ENCODE measurements at places on chromosomes 12 and 14. TPM values are rescaled to one million over a fixed set of nuclear protein-coding genes. Genes with fewer than 3 reads are reported as not detected.

- no peak for DNase-seq
Observed at GRCh38 chr14:22315336-22315735, 273.7 kb downstream of the DAD1 start.

GRCh38 chr14:92932448-92933395 lies 9.8 kb downstream of the CHGA start:
- DNase-seq = no peak

GRCh38 chr14:98181241-98181640 lies 1090.8 kb downstream of the BCL11B start:
- DNase-seq = no peak

DNA sequence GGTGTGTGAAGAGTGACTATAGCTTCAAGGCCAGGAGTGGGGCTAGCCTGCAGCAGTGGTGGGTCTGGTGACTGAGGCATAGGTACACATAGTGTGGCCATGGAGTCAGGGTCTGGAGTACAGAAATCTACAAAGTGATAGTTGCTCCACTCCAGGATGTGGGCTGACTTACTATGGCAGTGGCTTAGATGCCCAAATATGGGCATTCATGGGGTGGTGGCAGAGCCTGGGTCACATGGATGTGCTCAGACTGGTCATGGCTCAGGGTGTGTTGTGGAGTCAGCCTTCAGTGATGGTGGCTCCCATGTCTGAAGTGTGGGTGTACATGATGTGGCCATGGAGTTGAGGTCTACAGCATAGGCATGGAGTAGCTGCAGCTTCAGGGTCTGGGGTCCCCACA lies 27.3 kb downstream of the CLEC6A start:
- no peak for DNase-seq

- no peak for DNase-seq
Observed at GRCh38 chr12:81957631-81958030, 198.5 kb upstream of the PPFIA2 start.

PTPRQ gene
- 85.7 TPM for total RNA-seq

AMHR2 gene
- total RNA-seq = not detected

REM2 gene
- not detected for total RNA-seq

LRRIQ1 gene
- 30.8 TPM for total RNA-seq

- no peak for DNase-seq
Observed at GRCh38 chr12:47269916-47270315, 190.2 kb upstream of the AMIGO2 start.

NKX2-1 gene
- 2.9 TPM for total RNA-seq

JAG2 gene
- 7.0 TPM for total RNA-seq

INHBC gene
- not detected for total RNA-seq

- no peak for DNase-seq
Observed at GRCh38 chr12:108400056-108400455, 60.9 kb upstream of the CMKLR1 start.

DNA sequence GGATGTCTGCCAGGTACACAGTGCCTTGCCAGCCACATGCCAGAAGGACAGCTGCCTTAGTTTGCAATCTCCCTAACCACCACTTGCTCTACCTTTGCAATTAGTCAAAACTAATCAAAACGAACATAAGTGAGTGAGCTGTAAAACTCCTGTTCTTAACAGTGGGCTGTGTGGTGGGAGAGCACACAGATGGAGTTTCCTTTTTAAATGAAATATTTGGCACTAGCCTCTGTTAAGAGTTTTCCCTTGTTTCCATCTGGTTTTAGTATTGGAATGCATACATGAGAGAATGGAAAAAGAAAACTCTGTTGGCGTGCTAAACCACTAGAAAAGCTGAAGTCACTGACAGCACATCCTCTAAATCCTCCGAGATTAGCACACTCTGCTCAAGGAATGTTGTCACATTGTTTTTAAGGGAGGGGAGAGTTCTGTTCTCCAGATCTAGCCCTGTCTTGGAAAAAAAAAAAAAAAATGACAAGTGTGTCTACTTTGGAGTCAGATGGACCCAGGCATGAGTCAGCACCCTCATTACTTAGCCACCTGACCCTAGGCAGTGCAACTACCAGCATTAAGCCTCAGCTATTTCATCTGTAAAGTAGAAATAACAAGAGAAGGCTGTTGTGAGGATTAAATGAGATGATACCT lies 83.9 kb downstream of the STXBP6 start:
- DNase-seq = peak; percentile 92

GRCh38 chr12:40378691-40379090 lies 153.9 kb downstream of the LRRK2 start:
- no peak for DNase-seq

ABCC9 gene
- total RNA-seq = 37.1 TPM

GRCh38 chr12:51421266-51421884 lies 3.3 kb upstream of the SLC4A8 start:
- DNase-seq = peak; percentile 82

NCOR2 gene
- 129 TPM for total RNA-seq

KRT81 gene
- total RNA-seq = 2.9 TPM

DNA sequence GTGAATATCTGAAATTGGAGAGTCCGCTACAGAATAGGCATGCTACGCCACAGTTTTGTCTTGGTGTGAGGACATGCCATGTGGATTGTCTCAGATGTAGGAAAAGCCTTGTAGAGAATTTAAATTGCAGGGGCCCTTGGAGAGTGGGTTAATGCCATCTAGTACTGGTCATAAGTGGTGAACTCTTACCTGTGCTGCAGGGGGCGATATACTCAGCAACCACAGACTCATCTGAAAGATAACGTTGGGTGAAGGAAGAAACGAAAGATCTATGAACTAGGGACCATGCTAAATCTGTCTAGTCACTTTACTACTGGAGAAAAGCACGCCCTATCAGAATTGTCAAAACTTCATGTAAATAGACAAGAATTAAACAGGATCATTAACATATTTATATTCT lies 33.7 kb upstream of the A2M start:
- no peak for DNase-seq

PROX2 gene
- total RNA-seq = 0.72 TPM

COCH gene
- total RNA-seq = 10.4 TPM

KRT85 gene
- not detected for total RNA-seq

DNA sequence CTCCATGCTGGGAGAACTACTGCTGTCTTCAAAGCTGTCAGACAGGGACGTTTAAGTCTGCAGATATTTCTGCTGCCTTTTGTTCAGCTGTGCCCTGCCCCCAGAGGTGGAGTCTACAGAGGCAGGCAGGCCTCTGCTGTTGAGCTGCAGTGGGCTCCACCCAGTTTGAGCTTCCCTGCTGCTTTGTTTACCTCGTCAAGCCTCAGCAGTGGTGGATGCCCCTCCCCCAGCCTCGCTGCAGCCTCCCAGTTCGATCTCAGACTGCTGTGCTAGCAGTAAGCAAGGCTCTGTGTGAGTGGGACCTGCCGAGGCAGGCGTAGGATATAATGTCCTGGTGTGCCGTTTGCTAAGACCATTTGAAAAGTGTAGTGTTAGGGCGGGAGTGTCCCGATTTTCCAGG lies 31.4 kb upstream of the RFX4 start:
- DNase-seq = no peak

TTC9 gene
- total RNA-seq = 0.96 TPM

DNA sequence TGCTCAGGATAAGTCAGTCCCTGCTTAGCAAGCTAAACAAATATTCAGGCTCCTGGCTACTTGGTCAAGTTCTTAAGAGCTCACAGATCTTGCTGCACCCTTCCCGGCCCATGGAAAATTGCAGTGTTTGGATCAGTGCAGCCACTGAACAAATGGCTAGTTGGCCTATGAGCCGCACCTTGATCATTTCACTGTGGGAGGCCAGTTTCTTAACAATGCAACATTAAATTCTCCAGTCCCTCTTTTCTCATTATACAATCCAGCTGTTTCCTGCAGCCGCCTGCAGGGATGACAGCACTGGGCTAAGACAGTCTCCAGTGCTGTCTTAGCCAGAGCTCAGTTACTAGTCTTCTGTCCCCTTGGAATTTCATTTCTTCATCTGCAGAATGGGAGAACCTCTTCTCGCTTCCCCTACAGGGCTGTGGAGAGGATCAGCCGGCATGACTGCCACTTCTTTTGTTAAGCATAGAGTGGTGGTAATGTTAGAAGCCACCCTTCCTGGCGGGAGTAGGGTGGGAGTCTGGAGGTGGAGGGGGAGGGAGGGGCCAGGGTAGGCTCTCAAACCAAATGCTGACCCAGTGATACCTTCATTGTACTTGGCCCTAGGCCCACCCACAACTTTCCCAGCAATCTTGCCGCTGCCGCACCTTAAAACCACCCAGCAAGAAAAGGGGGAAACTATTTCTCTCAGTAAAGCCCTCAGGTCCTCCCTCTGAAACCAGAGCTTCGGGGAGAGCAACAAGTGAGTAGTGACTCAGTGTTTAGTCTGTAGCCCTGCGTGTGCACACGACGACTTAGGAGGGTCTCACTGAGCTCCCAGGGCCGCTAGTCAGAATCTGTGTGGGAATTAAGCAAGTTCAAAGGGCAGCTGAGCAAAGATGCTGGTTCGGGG lies 145.7 kb downstream of the NUAK1 start:
- no peak for DNase-seq

DNA sequence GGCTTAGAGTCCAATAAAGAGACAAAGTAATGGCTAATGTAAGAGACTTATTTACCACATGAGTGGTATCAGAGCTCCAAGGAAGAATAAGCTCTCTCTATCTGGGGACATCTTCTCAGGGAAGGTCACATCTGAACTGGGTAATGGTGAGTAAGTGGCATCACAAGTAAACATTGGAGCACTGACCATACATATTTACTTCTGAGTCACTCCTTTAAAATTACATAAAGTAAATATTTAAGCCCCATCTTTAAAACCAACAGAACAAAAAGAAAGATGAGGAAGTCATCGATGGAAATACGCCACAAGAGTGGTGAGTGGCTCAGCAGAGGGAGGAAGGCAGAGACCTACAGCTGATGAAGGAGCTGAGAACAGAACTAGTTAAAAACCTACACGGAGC lies 159.9 kb downstream of the DUSP6 start:
- no peak for DNase-seq

DNA sequence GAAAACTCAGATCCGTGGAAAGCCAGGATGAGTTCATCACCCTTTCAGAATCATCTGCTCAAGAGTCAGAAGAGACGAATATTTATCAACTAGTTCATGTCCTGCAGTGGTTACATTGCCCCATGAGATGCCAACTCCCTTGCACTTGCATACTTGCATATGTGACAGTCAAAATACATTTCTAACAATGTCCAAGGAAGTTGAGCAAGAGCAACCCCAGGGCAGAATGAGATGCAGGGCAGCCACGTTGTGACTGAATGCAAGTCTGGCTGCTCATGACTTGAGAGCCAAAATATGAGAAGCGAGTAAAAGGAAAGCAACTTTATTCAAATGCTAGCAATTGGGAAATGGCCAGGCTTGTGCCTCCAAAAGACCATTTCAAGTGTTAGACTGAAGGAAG lies 23.6 kb upstream of the UTP20 start:
- DNase-seq = no peak

DNA sequence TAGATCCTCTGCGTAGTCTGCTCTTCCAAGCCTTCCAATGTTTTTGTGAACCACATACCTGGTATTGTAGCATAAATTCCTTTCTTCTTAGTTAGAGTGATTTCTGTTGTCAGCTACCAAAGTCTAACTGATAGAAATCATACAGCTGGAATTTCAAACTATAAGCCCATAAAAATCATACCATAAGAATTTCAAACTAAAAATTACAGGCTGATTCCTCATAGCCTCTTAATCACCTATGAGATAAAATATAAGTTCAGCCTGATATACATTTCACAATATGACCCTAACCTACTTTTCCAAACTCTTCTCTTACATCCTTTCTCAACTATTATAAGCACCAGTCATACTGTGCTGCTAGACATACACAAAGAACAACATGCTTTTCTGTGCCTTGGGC lies 64.8 kb downstream of the PTHLH start:
- DNase-seq = peak; percentile 35

DNA sequence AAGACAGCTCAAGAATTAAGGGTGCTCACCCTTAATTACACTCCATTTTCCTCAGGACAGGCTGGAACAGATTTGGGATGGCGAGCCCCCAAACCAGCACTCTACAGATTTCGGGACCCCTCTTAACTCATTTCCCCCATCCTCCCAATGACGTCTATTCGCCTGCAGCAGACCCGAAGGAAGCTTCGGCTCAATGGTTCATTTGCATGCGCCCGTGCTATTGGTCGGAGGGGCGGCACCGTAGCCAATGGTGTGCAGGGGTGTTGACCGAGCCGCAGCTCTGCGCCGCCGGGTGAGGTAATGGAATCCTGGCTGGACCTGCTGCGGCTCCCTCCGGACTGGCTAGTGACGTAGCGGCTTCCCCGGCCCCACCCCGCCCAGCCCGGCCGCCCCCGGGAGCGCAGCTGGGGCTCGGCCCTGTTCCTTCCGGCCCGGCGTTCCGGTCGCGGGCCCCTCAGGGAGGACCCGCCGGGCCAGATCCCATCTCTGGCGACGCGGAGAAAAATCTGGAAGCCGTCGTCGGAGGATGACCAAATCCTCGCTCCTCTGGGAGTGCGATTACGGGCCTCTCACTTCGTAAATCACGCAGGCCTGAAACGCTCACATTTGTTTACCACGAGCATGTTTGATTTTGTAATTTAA lies 18.3 kb upstream of the NR4A1 start:
- peak; percentile 98 for DNase-seq

DNA sequence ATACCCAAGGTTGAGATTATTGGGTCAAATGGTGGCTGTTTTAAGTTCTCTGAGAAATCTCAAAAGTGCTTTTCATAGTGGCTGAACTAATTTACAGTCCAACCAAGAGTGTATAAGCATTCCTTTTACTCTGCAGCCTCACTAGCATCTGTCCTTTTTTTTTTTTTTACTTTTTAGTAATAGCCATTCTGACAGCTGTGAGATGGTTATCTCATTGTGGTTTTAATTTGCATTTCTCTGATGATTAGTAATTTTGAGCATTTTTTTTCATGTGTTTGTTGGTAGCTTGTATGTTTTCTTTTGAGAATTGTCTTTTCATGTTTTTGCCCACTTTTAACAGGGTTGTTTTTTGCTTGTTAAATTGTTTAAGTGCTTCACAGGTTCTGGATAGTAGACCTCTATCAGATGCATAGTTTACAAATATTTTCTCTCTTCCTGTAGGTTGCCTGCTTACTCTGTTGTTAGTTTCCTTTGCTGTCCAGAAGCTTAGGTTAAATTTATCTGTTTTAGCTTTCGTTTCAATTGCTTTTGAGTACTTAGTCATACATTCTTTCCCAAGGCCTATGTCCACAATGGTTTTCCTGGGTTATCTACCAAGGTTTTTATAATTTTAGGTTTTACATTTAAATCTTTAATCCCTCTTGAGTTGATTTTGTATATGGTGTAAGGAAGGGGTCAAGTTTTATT lies 881.3 kb upstream of the SEL1L start:
- DNase-seq = no peak

OR11H7 gene
- total RNA-seq = not detected

COX8C gene
- not detected for total RNA-seq

DNA sequence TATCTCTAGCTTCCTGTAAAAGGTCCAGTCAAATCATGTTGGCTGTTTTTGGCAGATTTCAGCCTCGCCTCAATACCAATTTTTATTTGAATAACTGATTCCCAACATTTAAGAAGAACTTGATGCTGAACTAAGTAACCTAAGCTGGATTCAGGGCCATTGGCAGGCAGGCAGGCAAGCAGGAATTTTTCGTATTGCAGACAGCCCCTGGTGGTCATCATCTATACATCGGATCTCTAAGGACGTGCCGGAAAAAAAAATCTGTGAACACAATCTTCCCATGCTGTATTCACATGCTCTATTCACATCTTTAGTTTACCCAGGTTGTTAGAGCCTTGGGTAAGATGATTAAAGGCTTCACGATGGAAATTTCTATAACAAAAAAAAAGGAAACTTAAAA lies 7.0 kb downstream of the VCPKMT start:
- DNase-seq = peak; percentile 16

- DNase-seq = no peak
Observed at GRCh38 chr12:76777765-76778216, 13.9 kb downstream of the ZDHHC17 start.

CD4 gene
- 10.4 TPM for total RNA-seq

GRCh38 chr12:15707516-15708199 lies 81.5 kb downstream of the EPS8 start:
- no peak for DNase-seq

AQP2 gene
- 0.24 TPM for total RNA-seq

All from umbilical cord (tissue), 2 donors.